Stimulated activated CD8-positive, alpha-beta memory T cell treated with anti-CD3 and anti-CD28 coated beads, Interleukin-4, amount 100 ng/mL, for 4 hours (primary cell): ENCODE measurements at places on chromosomes 4 and X.

- DNase-seq: no peak
These were observed 12.5 kb downstream of the GPC3 start for GRCh38 chrX:133972916-133973315.

GRCh38 chr4:15065516-15065915 is 63.2 kb downstream of the CPEB2 start:
- no peak for DNase-seq

- DNase-seq: no peak
These were observed 8.9 kb downstream of the TCEANC start for GRCh38 chrX:13661735-13662288.

- DNase-seq: no peak
These were observed 22.6 kb downstream of the HOPX start for GRCh38 chr4:56658528-56658927.

- no peak for DNase-seq
These were observed 79.8 kb upstream of the PPARGC1A start for GRCh38 chr4:23969635-23970145.

DNA sequence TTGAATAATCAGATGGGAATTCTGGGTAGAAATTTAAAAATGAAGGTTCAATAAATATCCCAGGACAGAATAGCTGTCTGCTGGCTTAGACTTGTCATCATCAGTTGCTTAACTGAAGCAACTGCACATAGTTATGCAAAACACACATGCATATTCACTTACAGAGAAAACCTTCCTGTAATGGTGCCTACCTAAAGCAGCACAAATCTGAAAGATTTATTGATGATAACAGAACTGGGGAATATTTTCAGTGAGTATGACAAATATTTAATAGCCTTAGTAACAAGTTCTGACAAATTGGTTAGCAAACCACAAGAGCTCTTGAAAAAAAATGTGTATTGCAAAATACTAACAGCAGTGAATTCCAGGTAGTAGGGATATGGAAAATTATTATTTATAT is 606.8 kb upstream of the BOD1L1 start:
- DNase-seq: no peak

GRCh38 chrX:42519666-42520231 is 258.2 kb downstream of the PPP1R2C start:
- no peak for DNase-seq

GRCh38 chr4:170111085-170111484 is 21.3 kb upstream of the AADAT start:
- no peak for DNase-seq
